ENCODE measurements at places on chromosomes 16 and 17.
A peak's percentile ranks its signal among the peaks of the same experiment; 100 is the strongest.

DNA sequence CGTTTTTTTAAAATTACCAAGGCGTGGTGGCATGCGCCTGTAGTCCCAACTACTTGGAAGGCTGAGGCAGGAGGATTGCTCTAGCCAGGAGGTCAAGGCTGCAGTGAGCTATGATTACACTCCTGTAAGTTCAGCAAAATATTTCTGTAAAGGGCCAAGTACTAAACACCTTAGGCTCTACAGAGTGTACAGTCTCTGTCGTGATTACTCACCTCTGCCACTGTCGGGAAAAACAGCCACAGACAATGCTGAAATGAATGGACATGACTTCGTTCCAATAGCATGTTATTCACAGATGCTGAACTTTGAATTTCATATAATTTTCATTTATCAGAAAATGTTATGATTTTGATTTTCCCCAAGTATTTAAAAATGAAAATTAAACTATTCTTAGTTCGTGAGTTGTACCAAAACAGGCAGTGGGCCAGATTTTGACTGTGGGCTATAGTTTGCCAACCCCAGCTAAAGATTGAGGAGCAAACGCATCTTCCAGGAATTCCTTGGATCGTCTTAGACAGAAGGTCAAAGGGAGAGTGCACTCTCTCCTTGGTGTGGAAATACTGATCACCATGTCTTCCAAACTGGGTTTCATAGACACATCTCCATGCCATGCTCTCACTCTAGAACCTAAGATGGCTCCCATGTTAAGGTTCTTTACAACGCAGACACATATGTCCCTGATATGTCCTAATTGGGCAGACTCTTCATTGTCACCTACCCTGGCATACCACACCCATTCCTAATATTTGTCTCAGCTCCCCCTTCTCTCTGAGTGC is 89.5 kb downstream of the MARF1 start:
- no peak for DNase-seq

GRCh38 chr17:29292071-29292991 is 1.6 kb downstream of the NUFIP2 start:
- DNase-seq, result peak; percentile 31

DNA sequence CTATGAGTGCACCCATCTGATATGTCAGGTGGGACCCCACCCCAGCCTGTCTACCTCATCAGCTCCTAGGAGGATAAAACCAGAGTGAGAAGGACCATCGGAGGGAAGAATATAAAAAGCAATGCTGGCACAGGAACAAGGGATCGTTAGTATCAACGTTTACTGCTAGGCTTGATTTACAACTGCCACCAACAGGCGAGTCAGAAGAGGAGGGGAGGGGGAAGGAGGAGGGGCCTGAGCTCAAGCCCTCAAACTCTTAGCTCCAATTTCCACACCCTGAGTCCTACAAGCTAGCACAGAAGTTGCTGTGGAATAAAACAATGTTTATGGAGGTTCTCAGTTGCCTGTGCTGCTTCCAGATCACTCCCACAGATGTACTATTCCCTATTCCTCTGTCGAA is 234.5 kb downstream of the C16orf78 start:
- DNase-seq, result no peak

- DNase-seq, result no peak
Measured at GRCh38 chr16:57609541-57610401, 18.7 kb upstream of the ADGRG1 start.

DNA sequence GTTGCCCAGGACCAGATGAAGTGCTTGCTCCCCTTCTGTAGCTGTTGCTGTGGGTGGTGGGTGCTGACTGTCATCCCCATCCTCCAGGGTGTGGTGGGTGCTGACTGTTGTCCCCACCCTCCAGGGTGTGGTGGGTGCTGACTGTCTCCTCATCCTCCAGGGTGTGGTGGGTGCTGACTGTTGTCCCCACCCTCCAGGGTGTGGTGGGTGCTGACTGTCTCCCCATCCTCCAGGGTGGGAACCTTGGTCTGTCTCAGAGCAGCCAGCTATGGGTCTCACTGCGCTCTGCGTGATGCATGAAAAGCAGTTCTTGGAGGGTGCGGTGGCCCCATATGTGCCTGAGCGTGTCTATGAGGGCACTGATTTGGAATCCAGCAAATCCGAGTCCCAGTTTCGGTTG is 163.8 kb downstream of the RPTOR start:
- no peak for DNase-seq

Data from progenitor cell of endocrine pancreas (in vitro differentiated cells).